ENCODE measurements at places on chromosomes 4 and X.

DNA sequence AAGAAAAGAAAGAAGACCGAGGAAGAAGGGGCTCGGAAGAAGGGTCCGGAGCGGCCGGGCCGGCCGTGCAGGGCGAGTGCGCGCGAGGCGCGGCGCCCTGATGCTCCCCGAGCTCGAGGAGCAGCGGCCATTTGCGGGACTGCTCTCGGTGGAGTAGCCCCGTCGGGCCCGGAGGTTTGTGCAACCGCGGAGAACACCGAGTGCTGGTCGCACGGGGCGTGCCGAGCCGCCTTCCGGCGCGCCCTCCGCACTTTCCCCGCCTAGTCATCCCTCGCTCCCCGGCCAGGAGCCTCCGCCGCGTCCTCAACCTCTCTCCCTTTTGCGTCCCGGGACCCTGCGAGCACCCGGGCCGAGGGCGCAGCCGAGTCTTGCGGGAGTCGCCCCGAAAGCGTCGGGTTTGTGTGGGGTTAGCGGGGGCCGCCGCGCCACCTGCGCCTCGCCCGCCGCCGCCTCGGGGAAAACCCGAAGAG lies 127.4 kb downstream of the LAS1L start:
- no peak for DNase-seq

GRCh38 chr4:5215321-5215720 lies 164.0 kb downstream of the STK32B start:
- no peak for DNase-seq

- DNase-seq = peak; percentile 31
These were observed 1.4 kb downstream of the HGFAC start for GRCh38 chr4:3442959-3443749.

GRCh38 chrX:119647552-119648420 lies 41.6 kb upstream of the NKRF start:
- DNase-seq = no peak

GRCh38 chr4:68734095-68734494 lies 63.6 kb upstream of the UGT2B15 start:
- no peak for DNase-seq

DNA sequence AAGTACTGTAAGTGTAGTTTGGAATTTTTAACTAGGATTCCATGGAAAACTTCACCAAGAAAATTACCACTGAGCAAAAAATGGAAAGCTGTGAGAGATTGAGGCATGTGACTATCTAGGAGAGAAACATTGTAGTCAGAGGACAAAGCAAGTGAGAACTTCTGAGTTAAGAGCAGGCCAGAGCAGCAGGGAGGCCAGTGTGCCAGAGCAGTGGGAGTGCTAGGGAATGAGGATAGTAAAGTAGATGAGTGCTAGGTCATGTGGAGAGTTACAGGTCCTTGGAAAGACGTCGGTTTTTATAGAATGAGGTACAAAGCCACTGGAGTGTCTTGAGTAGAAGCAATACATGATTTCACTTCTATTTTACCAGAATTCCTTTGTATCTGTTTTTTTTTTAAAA lies 52.7 kb upstream of the FAT4 start:
- no peak for DNase-seq

- DNase-seq = no peak
These were observed 427.4 kb upstream of the DIPK2B start for GRCh38 chrX:45628041-45628440.

- no peak for DNase-seq
These were observed 6.7 kb downstream of the TNMD start for GRCh38 chrX:100591256-100592051.

GRCh38 chr4:165621983-165622382 lies 243.2 kb downstream of the CPE start:
- DNase-seq = no peak

DNA sequence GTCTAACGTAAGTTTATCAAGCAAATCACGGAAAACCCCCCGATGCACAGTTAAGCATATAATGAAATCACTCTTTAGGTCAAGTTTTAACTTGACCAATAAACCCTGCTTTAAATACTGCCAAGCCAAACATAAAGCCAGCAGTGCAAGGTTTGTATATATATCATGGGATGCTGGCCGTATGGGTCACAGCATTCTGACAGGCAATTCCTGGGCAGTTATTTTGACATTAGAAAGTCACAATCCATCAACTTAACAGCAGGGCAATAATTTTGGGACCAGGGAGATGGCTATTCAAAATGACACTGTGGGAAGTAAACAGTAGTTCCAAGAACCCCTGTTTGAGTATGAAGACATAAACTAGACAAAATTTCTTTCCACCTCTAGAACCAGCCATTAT lies 116.9 kb downstream of the ZNF827 start:
- no peak for DNase-seq

- no peak for DNase-seq
These were observed 1056.7 kb downstream of the PCDH19 start for GRCh38 chrX:99353412-99353811.

DNA sequence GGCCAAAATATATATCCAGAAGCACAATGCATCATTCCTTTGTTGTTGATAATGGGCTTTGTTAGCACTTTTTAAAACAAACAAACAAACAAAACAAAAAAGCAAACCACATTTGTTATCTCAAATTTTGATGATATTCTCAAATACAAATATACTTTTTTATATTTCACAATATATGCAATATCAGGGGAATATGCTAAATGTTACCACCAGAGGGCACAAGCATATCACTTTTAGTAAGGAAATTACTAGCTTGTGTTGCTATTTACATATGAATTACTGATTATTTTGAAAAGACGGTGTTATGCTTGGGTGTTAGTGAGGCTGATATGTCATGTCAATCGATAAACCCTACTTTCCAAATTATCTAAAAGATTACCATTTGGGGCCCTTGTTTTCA lies 29.1 kb downstream of the RIPPLY1 start:
- no peak for DNase-seq

- no peak for DNase-seq
These were observed 55.9 kb upstream of the NFKB1 start for GRCh38 chr4:102445213-102445612.

GRCh38 chrX:134537179-134537955 lies 77.4 kb downstream of the HPRT1 start:
- no peak for DNase-seq

DNA sequence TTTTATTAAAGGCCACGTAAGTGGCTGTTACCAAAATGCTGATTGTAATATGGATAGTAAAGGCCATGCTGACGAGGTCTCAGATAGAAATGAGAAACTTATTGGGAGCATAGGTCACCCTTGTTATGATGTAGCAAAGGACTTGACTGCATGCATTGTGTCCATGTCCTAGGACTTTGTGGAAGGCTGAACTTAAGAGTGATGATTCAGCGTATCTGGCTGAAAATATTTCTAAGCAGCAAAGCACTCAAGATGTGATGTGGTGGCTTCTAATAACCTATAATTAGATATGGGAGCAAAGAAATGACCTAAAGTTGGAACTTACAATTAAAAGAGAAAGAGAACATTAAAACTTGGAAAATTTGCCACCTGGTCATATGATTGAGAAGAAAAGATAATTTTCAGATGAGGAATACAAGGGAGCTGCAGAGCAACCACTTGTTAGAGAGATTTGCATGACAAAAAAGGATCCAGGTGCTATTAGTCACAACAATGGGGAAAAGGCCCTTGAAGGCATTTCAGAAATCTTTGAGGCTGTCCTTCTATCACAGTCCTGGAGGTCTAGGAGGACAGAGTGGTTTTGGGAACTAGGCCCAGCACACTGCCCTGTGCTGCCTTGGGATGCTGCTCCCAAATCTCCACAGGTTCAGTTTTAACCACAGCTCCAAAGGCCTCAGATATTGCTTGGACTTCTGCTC lies 793.7 kb upstream of the LCORL start:
- DNase-seq = no peak

- DNase-seq = no peak
These were observed 65.7 kb upstream of the STX18 start for GRCh38 chr4:4607336-4608213.

DNA sequence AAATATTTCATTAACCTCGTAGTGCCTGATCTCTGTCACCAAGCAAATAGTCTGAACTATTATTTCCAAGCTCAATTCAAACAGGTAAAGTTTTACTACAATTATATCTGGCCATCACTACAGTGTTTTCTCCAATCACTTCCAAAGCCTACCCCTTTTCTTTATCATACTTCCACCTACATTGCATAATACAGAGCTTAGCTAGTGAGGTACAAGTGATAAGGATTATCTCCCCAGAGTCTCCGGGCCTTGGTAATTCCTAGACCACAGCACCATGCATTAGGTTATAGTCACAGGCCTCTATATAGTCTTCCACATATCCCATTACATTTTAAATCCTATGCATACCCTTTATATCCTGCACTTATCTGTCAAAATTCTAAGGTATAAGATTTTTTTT lies 154.2 kb downstream of the SNCA start:
- DNase-seq = no peak

GRCh38 chr4:41203841-41204240 lies 10.5 kb downstream of the APBB2 start:
- DNase-seq = no peak

GRCh38 chrX:104987063-104987462 lies 233.4 kb downstream of the TEX13A start:
- DNase-seq = no peak
